ENCODE measurements at places on chromosomes 6 and 20.

DNA sequence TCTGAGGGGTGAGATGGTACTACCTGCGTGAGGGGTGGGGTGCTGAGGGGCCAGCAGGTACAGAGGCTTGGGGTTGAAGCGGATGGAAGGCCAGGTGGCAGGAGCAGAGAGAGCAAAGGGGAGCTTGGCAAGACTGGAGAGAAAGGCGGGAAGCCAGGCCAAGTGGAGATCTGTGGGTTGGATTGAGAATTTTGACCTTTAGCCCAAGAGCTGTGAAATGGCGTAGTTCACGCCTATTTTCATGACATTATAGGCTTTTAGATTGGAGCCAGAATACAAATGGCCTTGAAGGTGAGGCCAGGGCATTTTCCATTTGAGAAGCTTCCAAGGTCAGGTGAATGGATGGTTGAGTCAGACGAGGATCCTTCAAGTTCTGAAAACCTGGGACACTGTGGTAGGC lies 2.5 kb downstream of the ATRN start:
- DNase-seq, result no peak

GRCh38 chr6:129793447-129793846 lies 67.7 kb downstream of the TMEM244 start:
- DNase-seq, result no peak

DNA sequence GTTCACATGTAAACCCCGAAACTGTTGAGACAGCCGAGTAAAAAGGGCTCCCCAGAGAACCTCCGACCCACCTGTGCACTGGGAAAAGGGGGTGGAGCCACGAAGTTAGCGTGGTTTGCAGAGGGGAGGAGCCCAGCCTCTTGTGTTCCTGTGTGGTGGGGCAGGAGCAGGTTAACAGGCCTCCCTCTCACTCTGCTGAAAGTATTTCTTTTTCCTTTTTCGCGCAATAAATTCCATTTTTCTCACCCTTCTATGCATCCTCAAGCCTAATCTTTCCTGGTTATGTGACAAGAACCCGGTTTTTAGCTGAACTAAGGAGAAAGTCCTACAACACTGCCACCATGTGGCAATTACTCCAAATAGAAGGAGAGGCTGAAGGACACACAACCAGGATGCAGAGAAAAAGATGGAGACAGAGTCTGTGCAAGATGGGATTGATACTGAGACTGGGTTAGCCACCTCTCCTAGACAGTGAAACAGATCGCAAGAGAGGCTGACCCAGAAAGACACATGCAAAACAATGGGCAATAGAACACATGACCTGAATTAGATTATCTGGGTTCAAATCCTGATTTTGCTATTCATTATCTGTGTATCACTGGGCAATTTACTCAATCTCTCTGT lies 168.7 kb upstream of the PRSS16 start:
- peak; percentile 37 for DNase-seq

GRCh38 chr6:38586992-38587391 lies 52.7 kb downstream of the BTBD9 start:
- no peak for DNase-seq

GRCh38 chr6:24431045-24431451 lies 28.3 kb downstream of the MRS2 start:
- peak; percentile 4 for DNase-seq
